Activated T-cell treated with anti-CD3 and anti-CD28 coated beads, Interleukin-2, amount 50 U/mL, for 72 hours (primary cell): ENCODE measurements at places on chromosomes 1 and 21.

- no peaks in the 10 kb centered on the region for H3K4me1 ChIP-seq
- H3K27me3 ChIP-seq = no peaks in the 10 kb centered on the region
- no peak for DNase-seq
- H3K36me3 ChIP-seq = peaks cover 31% of the 10 kb centered on the region
- H3K27ac ChIP-seq = no peak overlapping the region
Measured at GRCh38 chr1:193211539-193211938, 25.1 kb upstream of the B3GALT2 start.

DNA sequence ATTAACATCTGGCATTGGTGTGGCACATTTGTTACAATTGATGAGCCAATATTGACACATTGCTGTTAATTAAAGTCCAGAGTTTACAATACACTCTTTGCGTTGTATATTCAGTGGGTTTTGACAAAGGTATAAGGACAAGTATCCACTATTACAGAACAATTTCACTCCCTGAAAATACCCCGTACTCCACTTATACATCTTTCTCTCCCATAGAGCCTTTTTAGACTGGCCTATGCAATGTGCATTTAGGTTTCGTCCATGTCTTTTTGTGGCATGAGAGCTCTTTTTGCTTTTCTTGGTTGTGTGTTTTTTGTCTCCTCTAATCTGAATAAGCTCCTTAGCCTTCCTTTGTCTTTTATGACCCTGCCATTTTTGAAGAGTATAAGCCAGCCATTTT lies 40.6 kb upstream of the TSNAX start:
- no peak for DNase-seq
- peaks cover 16% of the 10 kb centered on the region for H3K27me3 ChIP-seq
- no peak overlapping the region for H3K27ac ChIP-seq
- H3K4me1 ChIP-seq = no peaks in the 10 kb centered on the region
- no peak overlapping the region for H3K4me3 ChIP-seq
- no peaks in the 10 kb centered on the region for H3K36me3 ChIP-seq

GRCh38 chr21:14684071-14684470 lies 138.0 kb upstream of the SAMSN1 start:
- no peak overlapping the region for H3K27ac ChIP-seq
- no peak overlapping the region for H3K4me3 ChIP-seq
- peaks cover 42% of the 10 kb centered on the region for H3K4me1 ChIP-seq
- peaks cover 1% of the 10 kb centered on the region for H3K36me3 ChIP-seq
- no peaks in the 10 kb centered on the region for H3K27me3 ChIP-seq

GRCh38 chr1:173099166-173099565 lies 48.4 kb upstream of the TNFSF18 start:
- no peaks in the 10 kb centered on the region for H3K4me1 ChIP-seq
- H3K27ac ChIP-seq = no peak overlapping the region
- no peak overlapping the region for H3K4me3 ChIP-seq
- DNase-seq = no peak
- H3K36me3 ChIP-seq = no peaks in the 10 kb centered on the region

GRCh38 chr21:31446226-31446855 lies 102.3 kb upstream of the TIAM1 start:
- no peaks in the 10 kb centered on the region for H3K27me3 ChIP-seq
- H3K27ac ChIP-seq = no peak overlapping the region
- peaks cover 49% of the 10 kb centered on the region for H3K4me1 ChIP-seq
- peaks cover 3% of the 10 kb centered on the region for H3K36me3 ChIP-seq

DNA sequence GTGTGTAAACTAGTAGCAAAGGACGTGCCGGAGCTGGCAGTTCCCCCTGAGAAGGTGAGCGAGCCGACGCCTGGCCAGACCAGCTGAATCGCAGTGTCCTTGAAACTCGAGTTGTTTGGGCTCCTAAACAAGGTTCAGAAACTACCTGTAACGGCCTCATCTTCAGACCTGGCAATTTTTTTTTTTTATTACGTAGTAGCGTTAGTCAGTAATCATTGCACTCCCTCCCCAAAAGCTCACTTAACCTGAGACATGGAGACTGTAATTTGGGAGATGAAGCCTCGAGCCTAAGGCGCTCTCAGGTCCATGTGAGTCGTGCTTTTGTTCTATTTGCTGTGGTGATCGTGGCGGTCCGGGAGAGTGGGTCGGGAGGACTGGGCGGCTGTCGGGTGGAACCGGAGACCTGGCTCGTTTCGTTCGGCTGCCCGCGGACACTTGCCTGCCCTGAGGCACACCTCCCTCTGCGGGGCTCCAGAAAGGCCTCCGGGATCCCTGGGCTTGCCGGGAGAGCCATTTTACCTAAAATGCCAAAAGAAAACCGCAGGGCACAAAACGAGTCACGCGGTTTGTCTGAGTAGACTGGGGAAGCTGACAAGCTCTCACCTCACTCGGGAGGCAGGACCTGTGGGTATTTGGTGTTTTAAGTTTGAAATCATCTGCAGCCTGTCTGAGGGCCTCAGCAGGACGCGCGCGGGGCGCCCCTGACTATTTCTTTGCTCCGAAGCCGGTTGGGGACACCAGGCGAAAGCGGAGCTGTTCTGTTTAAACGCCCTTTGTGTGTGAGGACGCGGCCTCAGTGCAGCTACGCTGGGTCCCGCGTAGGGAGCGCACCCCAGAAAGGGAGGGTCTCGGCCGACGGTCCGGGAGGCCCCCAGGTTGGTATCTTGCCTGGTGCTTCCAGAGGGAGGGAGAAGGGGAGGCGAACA lies 722 bp downstream of the LHX8 start:
- peaks cover 3% of the 10 kb centered on the region for H3K36me3 ChIP-seq
- peaks cover 74% of the 10 kb centered on the region for H3K27me3 ChIP-seq
- peak overlapping the region; percentile 45 for H3K27ac ChIP-seq
- peak overlapping the region; percentile 73 for H3K4me3 ChIP-seq

- no peaks in the 10 kb centered on the region for H3K4me1 ChIP-seq
- no peak for DNase-seq
- no peaks in the 10 kb centered on the region for H3K36me3 ChIP-seq
- H3K27me3 ChIP-seq = no peaks in the 10 kb centered on the region
- H3K4me3 ChIP-seq = no peak overlapping the region
- H3K27ac ChIP-seq = no peak overlapping the region
Measured at GRCh38 chr1:108054396-108054795, 89.4 kb upstream of the VAV3 start.

GRCh38 chr1:7227654-7228053 lies 442.4 kb downstream of the CAMTA1 start:
- H3K27ac ChIP-seq = no peak overlapping the region
- no peaks in the 10 kb centered on the region for H3K36me3 ChIP-seq
- H3K4me3 ChIP-seq = no peak overlapping the region

DNA sequence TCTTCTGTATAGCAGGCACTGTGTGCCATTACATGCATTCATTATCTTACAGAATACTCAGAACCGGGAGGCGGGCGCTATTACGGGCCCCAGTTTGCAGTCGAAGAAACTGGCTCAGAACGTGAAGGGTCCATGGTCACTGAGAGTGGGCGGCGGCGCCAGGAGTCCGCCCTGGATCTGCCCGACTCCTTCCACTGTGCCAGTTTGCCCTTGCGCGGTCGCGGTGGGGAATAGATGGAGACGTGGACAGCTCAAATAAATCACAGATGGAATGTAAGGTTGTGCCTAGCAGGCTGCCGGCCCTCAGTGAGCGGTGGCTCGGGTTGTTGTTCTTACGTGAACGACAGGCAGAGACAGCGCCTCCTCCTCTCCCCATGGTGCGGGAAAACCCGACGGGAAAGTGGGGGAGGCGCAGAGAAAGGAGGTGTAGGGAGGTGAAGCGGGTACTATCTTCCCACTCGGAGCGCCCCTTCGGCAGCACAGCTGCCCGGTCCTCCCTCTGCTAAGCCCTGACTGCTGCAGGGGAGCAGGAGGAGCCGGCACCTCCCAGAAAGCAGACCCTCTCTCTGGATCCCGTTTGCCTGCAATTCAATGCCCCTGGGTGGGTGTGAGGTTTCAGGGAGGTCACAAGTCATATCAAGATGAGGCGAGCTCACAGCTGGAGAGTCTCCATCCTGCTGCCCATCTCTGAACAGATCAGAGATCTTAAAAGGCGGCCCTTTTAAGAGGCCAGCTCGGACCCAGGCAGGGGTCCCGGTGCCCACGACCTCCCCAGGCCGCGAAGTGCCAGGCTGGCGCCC lies 1.1 kb downstream of the COL9A2 start:
- peak overlapping the region; percentile 90 for H3K4me3 ChIP-seq
- peak overlapping the region; percentile 20 for H3K27ac ChIP-seq
- peak; percentile 57 for DNase-seq

DNA sequence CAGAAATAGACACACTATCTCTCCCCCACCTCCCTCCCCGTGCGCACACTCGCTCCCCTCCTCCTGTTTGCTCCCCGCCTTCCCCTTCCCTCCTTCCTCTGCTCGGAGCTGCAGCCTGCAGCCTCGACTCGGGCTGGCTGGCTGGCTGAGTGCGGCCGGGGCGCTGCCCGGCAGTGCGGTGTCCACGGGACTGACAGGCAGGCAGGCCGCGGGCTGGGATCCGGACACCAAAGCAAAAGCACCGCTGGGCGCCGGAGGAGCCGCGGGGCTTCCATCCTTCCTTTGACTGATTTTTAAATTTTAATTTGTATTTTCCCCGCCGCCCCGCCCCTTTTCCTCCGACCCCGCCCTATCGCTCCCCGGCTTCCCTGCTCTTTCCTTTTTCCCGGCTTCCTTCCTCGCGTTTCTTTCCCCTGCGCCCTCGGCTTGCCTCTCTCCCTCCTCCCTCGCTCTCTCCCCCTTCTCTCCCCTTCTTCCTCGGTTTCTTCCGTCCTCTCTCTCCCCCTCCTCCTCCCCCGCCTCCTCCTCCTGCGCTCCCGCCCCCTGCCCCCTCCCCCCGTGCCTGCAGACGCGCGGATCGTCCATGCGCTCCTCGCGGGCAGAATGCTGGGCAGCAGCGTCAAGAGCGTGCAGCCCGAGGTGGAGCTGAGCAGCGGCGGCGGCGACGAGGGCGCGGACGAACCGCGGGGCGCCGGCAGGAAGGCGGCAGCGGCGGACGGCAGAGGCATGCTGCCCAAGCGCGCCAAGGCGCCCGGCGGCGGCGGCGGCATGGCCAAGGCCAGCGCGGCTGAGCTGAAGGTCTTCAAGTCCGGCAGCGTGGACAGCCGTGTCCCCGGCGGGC lies 109.4 kb downstream of the NAV1 start:
- H3K27ac ChIP-seq = no peak overlapping the region
- DNase-seq = no peak
- H3K4me1 ChIP-seq = no peaks in the 10 kb centered on the region
- H3K36me3 ChIP-seq = no peaks in the 10 kb centered on the region
- H3K4me3 ChIP-seq = peak overlapping the region; percentile 59

DNA sequence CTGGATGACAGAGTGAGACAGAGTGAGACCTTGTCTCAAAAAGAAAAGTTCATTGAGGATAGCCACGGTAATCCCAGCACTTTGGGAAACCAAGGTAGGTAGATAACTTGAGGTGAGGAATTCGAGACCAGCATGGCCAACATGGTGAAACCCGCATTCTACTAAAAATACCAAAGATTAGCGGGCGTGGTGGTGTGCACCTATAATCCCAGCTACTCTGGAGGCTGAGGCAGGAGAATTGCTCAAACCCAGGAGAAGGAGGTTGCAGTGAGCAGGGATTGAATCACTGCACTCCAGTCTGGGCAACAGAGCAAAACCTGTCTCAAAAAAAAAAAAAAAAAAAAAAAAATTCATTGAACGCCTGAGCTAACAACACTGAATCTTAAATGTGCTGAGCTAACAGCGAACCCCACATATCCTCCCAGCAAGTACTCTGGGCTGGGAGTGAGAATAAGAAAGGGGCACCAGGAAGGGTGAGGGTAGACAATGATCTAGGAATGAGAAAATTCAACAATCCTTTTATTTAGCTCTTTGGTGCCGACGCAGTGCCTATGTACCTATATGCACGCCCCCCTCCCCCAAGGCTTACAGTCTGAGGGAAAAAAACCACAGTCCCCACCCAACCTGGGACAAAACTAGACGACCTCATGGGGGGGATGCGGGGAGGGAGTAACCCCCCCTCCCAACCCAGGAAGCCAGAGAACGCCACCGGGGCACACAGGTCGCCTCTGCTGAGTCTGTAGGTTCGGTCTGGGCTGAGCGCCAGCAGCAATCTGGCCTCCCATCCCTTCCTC lies 1.4 kb upstream of the CACNA1S start:
- H3K4me1 ChIP-seq = no peaks in the 10 kb centered on the region
- peaks cover 6% of the 10 kb centered on the region for H3K27me3 ChIP-seq
- H3K36me3 ChIP-seq = no peaks in the 10 kb centered on the region

GRCh38 chr1:53556657-53557227 lies 97.5 kb downstream of the DMRTB1 start:
- H3K27me3 ChIP-seq = peaks cover 15% of the 10 kb centered on the region
- DNase-seq = no peak
- H3K36me3 ChIP-seq = no peaks in the 10 kb centered on the region
- H3K27ac ChIP-seq = no peak overlapping the region
- no peak overlapping the region for H3K4me3 ChIP-seq

DNA sequence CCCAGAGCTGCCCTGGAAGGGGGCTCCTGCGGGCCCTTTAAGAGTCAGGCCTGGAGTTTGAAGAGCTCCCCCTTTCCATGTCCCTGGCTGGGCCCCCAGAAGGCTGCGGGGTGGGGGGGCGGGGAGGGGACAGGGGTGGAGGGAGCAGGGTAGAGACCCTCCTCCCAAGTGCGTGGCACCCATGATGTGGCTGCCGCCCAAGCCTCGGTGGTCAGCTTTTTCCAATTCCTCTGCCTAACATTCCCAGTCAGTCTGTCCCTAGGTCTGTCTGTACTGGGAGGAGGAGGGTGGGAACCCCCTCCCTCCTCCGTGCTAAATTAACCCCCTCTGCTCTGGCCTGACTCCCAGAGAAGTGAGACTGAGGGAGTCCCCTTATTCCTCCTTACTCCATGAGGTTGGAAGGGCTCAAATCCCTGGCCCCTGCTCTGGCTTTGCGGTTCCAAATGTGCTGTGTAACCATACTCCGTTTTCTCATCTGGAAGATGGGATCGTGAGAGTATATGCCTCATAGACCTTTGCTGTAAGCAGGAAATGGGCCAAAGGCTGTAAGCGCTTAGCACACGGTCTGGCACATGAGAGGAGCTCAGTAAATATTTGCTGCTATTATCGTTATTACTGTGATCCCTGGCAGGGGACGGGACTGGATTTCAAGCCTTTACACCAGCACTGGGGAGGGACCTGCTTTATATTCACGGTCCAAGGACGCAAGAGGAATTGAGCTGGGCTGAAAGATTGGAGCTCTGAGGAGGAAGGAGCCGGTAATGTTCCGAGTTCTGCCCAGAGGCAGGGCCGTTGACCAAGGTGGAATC lies 658 bp upstream of the COL16A1 start:
- DNase-seq = no peak
- peak overlapping the region; percentile 15 for H3K27ac ChIP-seq
- no peaks in the 10 kb centered on the region for H3K36me3 ChIP-seq
- peaks cover 58% of the 10 kb centered on the region for H3K4me1 ChIP-seq

DNA sequence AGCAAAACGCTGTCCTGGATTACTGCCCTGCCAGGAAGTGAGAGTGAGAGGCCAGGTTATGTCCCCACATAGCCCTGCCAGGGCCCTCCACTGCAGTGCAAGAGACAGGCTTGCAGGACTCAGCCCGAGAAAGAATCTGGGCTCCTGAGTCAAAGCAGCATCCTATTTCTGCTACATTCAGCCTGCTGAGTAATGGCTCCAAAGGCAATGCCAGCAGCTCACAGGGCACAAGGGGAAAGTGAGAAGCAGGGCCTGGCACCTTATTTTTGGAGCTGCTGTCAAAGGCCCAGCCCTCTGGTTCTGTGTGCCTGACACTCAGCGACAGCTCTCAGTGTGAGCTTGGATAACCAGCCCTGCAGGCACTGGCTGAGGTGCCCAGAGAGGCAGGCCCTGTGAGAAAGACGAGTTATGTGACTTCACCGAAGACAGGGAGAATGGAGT lies 83.9 kb downstream of the DTL start:
- no peak overlapping the region for H3K27ac ChIP-seq
- no peaks in the 10 kb centered on the region for H3K27me3 ChIP-seq
- peaks cover 10% of the 10 kb centered on the region for H3K4me1 ChIP-seq
- H3K4me3 ChIP-seq = no peak overlapping the region

- peaks cover 1% of the 10 kb centered on the region for H3K36me3 ChIP-seq
- DNase-seq = no peak
- H3K27me3 ChIP-seq = no peaks in the 10 kb centered on the region
- H3K4me1 ChIP-seq = peaks cover 66% of the 10 kb centered on the region
- H3K4me3 ChIP-seq = peak overlapping the region; percentile 84
- peak overlapping the region; percentile 93 for H3K27ac ChIP-seq
Measured at GRCh38 chr1:192538407-192539296, 36.9 kb upstream of the RGS1 start.
